Uterus (tissue), 4 donors: ENCODE measurements at places on chromosomes 3 and 15.

DNA sequence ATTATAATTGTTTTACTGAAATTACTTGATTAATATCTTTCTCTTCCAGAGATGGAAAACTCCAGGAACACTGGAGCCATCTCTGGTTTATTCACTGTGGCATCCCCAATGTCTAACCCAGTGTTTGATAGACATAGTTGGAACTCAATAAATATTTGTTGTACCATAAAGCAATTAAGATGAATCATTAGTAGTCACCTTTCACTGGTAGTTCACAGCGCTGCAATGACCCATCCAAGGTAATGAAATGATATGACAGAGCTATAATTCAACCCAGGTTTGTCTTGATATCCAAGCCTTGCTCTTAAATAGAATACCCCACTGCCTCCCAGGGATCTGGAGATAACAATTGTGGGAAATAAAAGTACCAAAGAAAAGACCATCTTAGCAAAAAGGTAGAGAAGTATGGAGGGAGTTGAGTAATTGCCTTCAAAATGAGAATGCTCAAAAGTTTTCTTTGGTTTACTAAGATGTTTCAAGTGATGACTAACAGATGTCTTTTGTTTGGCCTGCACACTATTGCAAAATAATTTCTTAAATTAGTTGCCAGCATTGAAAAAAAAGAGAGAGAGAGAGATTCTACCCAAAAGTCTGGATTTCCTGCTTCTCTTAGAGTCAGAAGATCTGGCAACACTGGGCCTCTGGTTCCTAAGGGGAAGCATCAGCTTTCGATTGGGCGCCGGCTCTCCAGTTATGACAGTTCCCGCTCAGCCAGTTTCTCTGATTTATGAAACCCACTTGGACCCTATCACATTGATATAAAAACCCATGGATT, 348.5 kb downstream of the ERC2 start:
- DNase-seq: peak; percentile 39

DNA sequence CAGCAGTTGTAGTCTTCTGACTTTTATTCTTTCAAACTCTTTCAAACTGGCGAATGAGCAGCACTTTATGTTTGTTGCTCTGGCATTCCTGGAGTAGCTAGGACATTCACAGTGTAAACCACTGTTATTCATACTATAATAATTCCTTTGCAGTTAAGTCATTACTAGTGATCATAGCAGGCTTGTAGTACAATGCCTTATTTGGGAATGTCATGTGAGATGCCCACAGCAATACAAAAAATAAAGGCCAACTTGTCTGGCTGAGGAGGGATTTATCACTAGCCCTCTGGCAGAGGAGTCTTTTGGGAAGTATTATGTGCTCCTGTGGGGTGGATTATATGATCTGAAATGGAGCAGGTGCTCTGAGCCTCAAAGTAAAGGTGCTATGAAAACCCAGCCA, 197.2 kb downstream of the VGLL3 start:
- DNase-seq: peak; percentile 42

- no peak for DNase-seq
Measured at GRCh38 chr3:77320514-77320913, 280.6 kb downstream of the ROBO2 start.

GRCh38 chr3:133448478-133449122, 48.7 kb downstream of the BFSP2 start:
- DNase-seq: no peak

DNA sequence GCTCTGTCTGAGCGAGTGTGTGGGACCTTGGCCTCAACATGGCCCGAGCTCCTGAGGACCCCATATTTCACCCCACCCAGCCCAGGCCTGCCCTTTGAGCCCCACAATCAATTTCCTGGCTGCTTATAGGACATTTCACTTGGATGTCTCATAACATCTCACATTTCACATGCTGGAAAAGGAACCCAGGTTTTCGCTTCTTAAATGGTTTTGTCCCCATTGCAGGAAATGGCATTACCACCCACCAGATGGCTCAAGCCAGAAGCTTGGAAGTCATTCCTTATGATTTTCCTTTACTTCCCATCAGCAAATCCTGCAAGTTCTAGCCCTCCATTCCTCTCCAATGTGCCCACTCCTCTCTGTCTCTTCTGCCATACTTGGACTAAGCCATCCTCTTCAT, 14.9 kb downstream of the ITGA11 start:
- peak; percentile 5 for DNase-seq

- DNase-seq: no peak
Measured at GRCh38 chr15:84871428-84871985, 13.0 kb upstream of the SLC28A1 start.
